NCI-H1092 (cell line): ENCODE measurements at places on chromosomes 3 and 15.

GRCh38 chr3:20669184-20669583 is 483.2 kb upstream of the SGO1 start:
- no peak for DNase-seq

GRCh38 chr15:33848011-33848410 is 120.3 kb upstream of the CHRM5 start:
- no peak for DNase-seq

DNA sequence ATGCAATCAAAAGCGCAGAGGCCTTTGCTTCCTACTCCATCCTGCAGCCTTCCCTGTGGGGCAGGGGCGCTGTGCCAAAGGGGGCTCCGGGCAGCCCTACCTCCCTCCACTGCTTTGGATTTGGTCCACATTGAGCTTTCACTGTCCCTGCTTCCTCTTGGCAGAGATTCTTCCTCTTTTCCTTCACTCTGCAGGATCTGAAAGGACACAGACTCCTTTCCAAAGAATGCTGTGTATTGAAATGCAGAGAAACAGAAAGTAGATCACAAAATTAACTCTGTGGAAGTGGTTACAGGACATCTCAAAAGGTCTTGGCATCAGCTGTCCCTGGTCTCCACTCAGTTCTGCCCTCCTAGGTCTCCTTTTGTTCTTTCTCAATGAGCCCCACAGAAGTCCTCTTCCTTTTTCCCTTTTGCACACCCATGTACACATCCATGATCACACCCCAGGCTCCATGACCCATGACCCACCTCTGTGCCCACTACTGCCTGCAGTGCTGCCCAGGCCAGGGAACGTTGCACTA is 64.1 kb downstream of the CCR1 start:
- no peak for DNase-seq

- DNase-seq, result no peak
Observed at GRCh38 chr3:148408667-148409066, 289.0 kb upstream of the AGTR1 start.

DNA sequence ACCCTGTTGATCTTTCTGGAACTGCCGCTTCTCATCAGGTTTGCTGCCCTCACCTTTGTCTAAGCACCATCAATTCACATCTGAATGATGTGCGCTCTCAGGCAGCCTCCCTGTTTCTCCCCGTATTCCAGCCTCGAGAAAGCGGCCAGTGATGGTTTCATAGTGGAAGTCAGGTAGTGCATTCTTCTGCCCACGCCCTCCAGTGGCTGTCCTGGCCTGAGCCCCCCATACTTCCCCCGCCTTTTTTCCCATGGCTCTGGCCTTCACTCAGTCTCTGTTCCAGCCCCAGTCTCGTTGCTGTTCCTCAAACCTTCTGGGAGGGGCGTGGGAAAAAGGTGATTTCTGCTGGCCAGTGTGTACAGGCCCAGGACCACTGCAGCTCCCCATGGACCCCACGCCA is 101.3 kb downstream of the ASB7 start:
- DNase-seq, result no peak

DNA sequence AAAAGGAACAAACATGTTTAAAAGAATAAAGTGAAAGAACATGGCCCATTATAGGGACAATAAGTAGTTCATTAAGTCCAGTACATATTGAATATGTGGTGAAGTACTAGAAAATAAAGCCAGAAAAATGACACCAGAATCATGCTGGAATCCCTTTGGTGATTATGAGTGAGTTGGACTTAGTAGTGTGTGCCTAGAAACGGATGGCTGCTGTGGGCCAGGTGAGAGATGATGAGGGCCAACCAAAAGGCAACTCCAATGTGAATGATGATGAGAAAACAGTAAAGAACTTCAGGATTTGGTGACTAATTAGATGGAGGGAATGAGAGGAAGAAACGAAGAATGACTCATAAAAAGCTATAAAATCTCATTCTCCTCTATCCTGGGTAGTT is 3.3 kb downstream of the CRYGS start:
- DNase-seq, result no peak

- DNase-seq, result peak; percentile 58
Observed at GRCh38 chr3:135503760-135504686, 461.5 kb upstream of the PPP2R3A start.

DNA sequence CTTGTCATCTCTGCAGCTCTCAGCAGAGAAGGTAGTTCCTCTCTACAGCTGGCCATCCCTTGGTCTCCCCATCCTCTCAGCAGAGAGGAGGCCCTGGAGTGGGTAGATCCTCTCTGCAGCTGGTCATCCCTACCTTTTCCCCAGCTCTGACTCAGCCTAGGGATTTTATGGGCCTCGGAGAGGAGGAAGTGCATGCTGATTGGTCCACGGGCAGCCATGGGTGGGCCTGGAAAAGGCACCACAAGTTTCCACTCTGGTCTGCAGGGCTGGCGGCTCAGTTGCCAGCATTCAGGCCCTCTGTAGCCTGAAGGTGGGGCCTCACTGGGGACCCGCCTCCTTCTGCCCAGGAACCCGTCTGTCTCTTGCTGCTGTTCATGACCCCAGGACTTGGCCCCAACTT is 36.9 kb downstream of the NR1D2 start:
- DNase-seq, result no peak

- no peak for DNase-seq
Observed at GRCh38 chr15:90062023-90062442, 40.2 kb downstream of the IDH2 start.

DNA sequence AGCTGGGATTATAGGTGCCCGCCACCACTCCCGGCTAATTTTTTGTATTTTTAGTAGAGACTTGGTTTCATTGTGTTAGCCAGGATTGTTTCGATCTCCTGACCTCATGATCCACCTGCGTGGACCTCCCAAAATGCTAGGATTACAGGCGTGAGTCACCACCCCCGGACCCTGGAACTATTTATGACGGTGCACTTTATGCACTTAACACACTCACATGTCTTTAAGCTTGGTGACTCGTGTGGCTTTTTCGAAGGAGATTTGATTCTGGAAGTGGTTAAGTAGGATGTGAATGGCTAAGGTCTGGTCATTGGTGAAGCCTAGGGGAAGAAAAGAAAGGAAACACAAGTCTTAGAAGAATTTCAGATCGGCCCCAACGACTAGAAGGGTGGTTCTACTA is 20.3 kb downstream of the BBS4 start:
- DNase-seq, result no peak

DNA sequence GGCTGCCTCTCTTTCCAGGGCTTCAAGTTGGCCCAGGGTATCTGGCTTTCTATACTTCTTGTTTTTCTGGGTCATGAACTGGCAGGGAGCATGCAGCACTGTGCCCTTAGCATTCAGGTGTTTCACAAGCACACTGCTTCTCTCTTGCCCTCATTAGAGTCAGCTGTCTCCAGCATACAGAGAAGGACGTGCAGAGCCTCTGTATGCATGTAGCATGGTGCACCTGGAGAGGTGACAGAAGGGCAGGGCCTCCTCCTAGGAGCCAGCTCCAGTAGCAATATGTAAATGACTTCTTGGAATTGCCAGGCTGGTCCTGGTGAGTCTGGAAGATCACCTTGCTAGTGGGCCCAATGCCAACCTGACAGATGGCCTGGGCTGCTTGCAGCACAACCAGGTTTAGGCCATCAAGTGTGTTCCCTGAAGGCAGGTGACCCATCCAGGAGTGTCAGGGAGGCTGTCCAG is 44.8 kb upstream of the ATP2C1 start:
- DNase-seq, result peak; percentile 73

DNA sequence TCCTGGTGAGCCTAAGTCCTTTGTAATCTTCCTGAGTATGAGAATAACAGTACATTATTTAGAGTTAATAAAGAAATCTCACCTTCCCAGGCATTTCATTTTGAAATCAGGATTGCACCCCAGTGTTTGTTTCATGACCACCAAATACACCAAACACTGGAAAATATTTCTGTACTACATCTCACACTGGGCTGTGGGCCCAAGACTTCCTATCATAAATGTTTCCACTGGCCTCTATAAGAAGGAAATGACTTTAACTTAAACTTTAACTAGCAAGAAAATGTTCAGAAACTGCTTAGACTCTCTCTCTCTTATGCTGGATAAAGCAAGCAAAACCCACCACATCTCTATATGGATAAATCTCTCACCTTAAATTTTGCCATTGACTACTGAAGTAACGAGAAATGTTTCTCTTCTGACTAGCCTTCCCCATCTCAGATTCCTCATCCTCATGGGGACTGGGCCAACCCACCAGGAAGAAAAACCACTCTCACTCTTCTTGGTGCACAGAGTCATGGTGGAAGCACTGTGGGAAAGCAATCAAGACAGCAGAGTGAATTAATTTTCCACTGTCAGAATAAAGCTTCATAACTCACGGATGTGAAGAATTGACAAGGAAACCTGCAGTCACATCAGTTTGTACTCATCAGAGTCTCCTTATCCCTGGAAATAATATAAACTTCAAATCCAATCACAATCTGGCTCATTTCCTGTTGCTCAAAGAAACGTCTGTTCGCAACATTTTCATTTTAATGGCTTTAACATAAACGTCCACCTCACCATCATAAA is 859.6 kb downstream of the EPHA3 start:
- DNase-seq, result no peak

DNA sequence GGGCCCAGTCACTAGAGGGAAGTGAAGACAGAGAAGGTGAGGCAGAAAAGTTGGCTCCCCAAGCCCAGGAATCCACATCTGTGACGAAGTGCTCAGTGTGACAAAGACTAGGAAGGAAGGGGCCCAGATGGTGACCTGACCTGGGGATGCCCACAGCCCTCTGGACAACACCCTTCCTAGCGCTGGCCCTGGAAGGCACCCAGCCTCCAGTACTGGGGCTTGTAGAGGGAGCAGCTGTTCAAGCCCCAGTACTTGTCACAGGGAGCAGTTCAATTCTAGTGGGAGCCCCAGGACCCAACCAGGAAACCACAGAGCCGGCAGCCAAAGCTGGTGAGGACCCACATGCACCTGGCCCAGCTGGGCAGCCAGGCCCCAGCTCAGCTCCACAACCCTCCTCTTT is 190.8 kb downstream of the XXYLT1 start:
- DNase-seq, result no peak

GRCh38 chr15:41633609-41634008 is 26.6 kb upstream of the MGA start:
- DNase-seq, result no peak

DNA sequence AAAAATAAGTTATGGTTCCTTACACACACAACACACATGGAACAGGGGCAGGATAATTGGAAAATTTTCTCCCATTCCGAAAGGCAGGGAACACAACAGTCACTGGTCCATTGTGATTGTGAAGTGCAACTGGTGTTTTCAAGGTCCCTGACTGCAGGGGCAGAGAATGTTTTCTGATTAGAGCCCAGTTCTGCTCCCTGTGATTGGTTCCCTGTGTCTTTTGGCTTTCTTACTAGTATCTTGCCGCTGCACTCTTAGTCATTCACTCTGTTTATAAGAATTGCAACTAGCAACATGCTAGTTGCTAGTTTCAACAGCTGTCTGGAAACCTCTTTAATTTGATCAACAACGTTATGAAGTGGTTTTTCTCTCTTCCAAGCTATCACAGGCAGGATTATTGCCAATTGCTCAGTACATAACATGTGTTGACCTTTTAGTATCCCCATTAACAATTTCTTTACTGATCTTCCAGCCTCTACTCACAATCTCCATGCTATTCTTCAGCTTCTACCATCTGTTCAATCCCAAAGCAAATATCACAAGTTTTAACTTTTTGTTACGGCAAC is 177.5 kb downstream of the EPHA6 start:
- no peak for DNase-seq

- DNase-seq, result peak; percentile 57
Observed at GRCh38 chr3:157999246-157999645, 107.0 kb downstream of the SHOX2 start.

DNA sequence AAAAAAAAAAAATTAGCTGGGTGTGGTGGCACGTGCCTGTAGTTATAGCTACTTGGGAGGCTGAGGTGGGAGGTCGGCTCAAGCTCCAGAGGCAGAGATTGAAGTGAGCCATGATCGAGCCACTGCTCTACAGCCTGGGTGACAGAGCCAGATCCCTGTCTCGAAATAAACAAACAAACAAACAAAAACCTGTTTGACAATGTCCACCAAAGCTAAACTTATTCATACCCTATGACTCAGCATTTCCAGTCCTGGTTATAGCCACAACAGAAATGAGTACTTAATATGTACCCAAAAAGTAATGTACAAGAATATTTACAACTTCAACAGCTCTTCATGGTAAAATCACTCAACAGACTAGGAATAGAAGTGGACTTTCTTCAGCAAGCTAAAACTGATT is 31.1 kb downstream of the SERP1 start:
- DNase-seq, result no peak

DNA sequence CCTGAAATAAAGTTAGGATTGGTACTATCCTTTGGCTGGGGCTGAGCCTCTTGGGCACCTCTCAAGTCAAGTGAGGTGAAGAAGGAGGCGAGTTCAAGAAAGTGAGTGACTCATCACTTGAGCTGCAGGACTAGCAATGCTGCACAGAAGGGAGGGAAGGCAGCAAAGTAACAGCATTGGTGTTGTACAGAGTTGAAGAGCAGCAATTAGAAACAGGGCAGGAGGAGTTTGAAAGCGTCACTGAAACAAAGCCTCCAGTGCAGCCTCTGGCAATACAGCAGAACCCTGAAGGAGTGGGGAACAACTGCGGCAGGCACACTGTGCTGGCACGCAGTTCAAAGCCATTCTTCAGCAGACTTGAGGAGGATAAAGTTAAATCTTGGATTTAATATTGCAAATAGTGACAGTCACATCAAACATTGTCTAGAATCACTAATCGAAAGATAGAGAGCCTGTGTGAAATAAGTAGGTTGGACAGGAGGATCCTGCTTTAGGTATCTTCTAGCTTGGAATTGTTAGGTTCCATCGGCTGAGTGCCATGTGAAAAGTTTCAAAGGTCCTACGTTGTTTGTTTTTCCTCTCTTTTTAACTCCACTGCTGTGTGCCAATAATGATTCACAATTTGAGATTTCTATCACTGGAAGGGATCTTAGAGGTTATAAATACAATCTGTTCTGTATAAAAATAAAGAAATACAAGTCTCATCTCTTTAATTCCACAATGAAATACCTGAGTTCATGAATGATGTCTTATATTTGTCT is 479.8 kb downstream of the NAALADL2 start:
- no peak for DNase-seq

DNA sequence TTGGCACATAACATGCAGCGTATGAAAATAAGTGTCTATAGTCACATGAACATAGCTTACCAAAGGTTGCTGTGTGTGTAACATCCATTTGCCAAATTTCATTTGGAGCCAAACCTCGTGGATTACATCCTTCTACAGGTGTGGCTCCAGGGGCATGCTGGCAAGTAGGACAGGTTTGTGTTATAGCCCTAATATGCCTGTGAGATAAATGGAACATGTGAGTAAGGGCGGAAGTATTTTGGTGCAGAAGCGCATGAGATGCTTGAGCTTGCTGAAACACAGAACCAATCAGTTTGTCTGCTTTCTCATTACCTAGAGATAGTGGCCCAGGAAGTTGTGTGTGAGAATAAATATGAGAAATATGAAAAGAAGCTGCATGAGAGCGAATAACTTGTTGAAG is 21.8 kb upstream of the XCR1 start:
- DNase-seq, result no peak

DNA sequence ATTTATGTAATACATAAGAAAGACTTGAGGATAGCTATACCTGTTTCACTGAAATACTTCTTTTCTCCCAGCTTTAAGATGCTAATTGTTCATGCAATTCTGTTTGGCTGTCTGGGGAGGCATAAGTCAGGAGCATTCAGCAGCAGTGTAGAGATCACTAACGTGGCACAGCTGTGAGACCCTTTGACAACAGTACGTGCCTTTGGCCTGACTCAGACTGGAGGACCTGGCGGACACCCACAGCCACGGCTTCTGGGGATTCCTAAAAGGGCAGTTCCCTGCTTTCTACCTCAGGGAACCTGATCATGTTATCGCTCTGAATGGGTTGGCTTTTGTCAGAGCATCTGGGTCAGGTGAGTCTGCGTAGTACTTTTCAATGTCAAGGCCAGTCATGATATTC is 295.0 kb upstream of the ICE2 start:
- DNase-seq, result no peak

- DNase-seq, result peak; percentile 92
Observed at GRCh38 chr15:90191794-90192509, 9.2 kb upstream of the SEMA4B start.
